HFF-Myc (cell line): ENCODE measurements at places on chromosomes 12 and 14.

DNA sequence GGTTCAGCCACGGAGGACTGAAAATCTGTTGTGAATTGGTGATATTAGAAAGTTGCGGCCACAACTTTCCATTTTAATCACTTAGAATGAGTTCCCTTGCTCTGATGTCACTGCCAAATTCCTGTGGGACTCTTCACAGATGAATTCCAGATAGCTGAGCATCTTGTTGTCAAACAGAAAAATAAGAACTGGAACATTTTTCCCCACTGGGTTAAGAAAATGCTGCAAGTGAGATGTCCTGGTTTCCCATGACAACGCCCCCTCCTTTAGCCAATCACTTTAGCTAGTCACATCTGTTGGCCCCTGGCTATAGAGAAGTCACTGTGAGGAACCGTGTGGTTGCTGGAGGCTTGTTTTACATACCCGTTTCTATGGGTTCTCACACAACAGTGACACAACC lies 135.9 kb downstream of the KTN1 start:
- peak; percentile 66 for DNase-seq

GRCh38 chr14:23137813-23138535 lies 18.9 kb upstream of the CEBPE start:
- DNase-seq = no peak

DNA sequence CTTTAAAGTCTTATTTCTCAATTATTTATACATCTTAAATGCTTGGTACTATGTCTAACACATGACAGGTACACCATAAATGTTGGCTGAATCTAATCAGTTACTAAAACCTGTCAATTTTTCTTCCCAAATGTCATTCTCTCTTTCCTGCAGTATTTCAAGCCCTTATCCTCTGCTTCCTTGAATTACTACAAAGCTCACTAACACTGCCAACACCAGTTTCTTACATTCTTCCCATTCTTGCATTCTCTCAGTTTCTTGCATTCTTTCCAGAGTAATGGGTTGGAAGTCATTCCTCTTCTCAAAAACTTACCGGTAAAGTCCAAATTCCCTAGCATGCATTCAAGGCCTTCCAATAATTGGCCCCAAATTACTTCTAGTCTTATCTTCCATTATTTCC lies 9.6 kb upstream of the SMARCC2 start:
- no peak for DNase-seq

DNA sequence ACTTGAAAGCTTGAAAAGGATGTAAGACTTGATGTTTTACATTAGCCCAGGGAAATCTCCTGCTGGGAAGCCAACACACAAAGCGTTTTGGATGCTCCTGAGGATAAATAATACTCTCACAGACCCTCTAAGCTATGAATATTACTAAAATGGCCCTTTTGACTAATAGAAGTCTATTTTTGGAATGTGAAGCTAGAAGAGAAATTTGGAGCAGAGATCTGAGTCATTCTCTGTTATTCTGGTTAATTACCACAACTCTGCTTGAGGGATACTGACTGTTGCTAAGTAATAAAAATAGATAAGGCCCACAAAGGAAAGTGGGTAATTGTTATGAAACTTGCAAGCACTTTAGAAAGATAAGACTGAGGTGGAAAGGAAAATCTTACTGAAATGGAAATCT lies 346.2 kb upstream of the STXBP6 start:
- DNase-seq = no peak

- DNase-seq = no peak
These were observed 60.5 kb downstream of the NUMB start for GRCh38 chr14:73397810-73398209.

DNA sequence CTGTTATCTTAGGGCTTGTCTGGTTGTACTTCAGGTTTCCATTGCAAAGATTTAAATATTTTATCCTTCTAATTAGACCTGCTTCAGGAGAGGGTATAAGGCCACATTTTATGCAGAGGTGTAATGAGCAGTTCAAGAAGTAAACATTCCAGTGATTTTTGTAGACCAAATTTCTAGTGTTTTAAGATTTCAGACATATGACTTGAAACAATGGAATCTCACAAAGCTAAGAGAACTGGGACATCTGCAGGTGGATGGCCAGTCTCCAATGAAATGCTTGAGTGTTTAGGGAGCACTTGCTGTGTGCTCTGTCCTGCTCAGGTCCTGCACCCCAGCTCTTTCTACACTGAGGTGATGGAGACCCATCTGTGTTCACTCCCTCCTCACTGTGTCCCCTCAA lies 7.9 kb downstream of the C14orf132 start:
- DNase-seq = no peak

DNA sequence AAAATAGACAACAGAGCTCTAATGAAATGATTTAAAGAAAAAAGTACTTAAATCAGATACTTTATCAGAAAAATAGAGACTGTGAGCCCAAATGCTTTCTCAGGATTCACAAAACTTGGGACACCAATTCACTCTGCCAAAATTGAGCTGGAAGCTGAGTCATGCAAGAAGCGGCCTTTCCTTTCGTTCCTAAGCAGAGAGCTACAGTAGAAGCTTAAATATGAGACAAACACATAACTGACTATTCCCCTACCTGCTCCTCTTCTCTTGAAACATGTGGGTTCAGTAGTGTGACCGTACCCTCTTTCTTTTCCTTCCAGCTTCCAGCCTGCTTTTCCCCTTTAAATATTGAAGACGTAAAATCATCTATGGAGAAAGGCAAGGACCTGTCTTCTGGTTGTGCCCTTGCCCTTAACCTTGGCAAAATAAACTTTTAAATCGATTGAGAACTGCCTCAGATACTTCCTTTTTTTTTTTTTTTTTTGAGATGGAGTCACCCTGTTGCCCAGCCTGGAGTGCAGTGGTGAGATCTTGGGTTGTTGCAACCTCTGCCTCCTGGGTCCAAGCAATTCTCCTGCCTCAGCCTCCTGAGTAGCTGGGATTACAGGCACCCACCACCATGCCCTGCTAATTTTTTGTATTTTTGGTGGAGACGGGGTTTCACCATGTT lies 4.4 kb upstream of the SDS start:
- no peak for DNase-seq

GRCh38 chr12:53048033-53048779 lies 1.7 kb upstream of the TNS2 start:
- no peak for DNase-seq

GRCh38 chr12:54378796-54379397 lies 5.6 kb downstream of the ZNF385A start:
- no peak for DNase-seq

DNA sequence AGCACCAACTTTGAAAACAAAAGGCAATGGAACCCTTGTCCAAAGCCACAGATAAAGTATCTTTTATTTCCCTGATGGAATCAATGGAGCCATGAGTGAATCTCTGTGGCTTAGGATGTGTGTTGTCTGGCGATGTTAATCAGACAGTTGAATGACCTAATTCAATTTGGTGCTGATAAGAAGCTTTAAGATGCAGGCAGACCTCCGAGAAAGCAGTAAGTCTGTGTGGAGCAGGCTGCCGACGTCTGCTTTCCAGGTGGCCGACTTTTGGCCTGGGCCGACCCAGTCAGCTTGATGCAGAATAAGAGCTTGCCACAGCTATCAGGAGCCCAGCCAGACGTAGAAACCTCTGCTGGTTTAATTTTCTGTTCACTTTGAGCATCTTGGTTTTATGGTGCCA lies 21.1 kb upstream of the TMEM132C start:
- no peak for DNase-seq

DNA sequence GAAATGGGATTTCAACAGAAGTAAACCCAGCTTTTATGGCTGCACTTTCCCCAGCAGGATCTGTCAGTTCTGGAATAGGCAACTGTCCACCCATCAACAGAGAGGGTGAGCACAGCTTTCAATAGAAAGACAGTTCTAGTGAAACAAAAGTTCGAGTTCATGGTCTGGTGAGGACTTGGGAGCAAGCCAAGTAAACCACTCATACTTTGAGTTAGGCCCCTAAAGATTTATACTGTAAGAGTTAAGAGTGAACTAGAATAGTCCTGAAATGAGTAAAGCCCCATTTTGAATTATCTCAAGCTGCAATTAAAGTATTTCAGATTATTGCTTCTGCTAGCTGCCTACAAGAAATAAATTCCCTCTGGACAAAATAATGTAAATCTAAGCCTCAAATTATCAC lies 82.6 kb downstream of the METTL25 start:
- DNase-seq = no peak

DNA sequence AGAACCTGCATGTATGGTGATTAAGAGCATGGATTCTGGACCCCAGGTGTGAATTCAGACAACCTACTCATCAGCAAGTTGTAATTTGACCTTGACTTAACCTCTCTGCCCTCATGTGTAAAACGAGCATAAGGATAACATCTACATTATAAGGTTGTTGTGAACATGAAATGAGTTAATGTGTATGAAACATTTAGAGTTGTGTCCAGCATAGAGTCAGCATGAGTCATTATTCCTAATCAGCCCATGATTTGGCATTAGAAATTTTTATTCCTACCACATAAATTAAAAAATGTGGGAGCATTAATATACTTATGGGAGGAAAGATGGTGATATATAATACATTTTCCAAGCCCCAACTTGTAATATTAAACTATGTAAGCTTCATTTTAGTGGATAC lies 95.9 kb upstream of the DDHD1 start:
- no peak for DNase-seq

DNA sequence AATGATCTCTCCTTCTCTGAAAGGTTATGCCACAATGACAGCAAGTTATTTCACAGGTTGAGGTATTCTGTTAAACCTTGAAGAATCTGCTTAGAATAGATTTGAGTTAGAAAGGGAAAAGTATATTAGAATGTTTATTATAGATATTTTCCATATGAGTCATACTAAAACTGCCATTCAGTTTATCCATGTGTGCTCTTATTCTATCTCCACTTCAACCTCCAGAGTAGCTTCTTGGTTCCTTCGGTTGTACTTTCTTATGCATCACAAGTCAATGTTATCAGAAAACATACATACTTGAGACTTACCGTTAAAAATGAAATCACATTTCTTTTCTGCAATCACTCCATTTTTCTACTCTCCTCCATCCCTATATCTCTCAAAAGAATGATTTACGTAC lies 197.7 kb downstream of the BCAT1 start:
- no peak for DNase-seq

DNA sequence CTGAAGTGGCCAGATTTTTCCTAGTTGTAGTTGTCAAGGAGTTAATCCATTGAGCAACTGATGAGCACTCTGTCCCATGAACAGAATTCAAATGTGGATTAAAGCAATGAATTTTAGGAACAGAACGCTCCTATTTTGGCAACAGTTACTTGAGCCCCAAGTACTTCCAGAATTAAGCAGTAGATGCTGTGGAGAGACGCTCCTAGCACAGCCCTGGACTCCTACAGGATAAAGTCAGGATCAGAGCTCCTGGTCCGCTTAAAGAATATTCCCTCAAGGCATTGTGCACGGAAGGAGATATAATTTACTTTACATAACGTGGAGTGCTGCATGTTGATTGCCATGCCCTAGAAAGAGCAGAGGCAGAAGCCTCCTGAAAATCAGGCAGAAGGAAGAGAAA lies 53.4 kb downstream of the FLRT2 start:
- DNase-seq = no peak

DNA sequence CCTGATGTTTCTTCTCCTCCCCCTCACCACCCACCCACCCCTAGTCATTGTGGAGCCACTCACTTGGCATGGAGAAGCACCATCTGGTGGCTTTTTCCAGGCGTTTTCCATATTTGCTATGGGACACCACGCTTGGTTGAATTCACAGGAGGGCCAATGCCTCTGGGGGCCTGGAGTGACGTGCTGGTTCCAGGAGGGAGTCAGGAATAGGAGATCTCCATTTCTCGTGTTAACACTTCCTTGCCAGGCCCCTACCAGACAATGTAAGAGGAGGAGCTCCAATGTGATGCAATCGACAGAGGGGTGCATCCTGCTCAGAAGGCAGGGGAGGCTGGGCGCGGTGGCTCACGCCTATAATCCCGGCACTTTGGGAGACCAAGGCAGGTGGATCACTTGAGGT lies 21.6 kb upstream of the TESC start:
- DNase-seq = no peak

GRCh38 chr14:49480979-49481498 lies 105.1 kb downstream of the RPS29 start:
- no peak for DNase-seq

DNA sequence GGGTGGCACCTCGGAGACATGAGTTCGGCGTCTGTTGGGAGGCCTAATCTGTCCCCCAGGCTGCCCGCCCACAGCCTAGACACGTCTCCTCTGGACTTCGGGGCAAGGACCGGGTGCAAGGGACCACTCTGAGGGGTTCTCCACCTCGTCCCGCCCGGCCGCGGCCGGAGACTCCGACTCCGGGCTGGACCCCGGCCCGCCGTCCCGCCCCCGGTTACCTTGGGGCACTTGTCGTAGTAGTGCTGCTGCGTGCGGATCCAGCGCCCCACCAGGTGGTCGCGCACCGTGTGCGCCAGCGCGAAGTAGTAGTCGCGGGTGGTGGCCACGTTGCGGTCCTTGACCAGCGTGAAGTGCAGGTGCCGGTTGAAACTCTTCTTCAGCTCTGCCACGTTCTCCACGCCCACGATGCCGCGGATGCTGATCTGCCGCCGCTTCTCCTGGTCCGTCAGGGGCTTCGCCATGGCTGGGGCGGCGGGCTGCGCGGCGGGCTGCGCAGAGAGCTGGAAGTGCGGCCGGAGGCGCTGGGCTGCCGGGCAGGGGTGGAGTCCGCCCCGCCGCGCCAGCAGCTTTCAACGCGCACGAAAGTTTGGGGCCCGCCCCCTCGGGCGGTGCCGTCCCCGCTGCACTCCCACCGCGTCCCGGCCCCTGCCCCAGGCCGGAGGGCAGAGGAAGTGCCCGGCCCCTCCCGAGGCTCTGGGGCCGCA lies at the start of gene PYGL:
PYGL (minus strand) TSS at position 541 of the 704 bp plus-strand sequence; CDS start at position 461, 80 bp downstream.
- DNase-seq = no peak

- DNase-seq = peak; percentile 36
These were observed 73.2 kb downstream of the HSD17B6 start for GRCh38 chr12:56836317-56836716.

- DNase-seq = no peak
These were observed 11.1 kb downstream of the PLEKHA5 start for GRCh38 chr12:19140381-19141236.

DNA sequence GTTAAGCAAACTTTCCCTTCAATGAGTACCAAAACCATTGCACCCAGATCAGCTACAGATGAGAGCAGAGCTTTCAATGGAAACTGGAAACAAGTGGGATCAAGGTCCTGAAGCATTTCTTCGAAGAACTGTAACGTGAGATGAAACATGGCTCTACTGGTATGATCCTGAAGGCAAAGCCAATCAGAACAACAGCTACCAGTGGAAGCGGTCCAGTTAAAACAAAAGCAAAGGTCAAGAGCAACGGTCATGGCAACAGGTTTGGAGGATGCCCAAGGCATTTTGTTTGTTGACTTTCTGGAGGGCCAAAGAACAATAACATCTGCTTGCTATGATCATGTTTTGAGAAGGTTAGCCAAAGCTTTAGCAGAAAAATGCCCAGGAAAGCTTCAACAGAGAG lies 137.9 kb upstream of the CPSF6 start:
- no peak for DNase-seq

GRCh38 chr14:33452995-33453394 lies 497.9 kb downstream of the EGLN3 start:
- DNase-seq = no peak

- DNase-seq = no peak
These were observed 34.2 kb downstream of the PMCH start for GRCh38 chr12:102163383-102163782.
